Epithelial cell of esophagus (primary cell): ENCODE measurements at places on chromosomes 13 and 19.

- no peak for DNase-seq
These were observed 25.7 kb downstream of the CNMD start for GRCh38 chr13:52713894-52714293.

GRCh38 chr13:22336460-22336859, 665.6 kb downstream of the FGF9 start:
- no peak for DNase-seq

- peak; percentile 17 for DNase-seq
These were observed 42.3 kb downstream of the GJA3 start for GRCh38 chr13:20118268-20119140.

- DNase-seq, result no peak
These were observed 1569.4 kb upstream of the PRR20A start for GRCh38 chr13:55571237-55571867.

DNA sequence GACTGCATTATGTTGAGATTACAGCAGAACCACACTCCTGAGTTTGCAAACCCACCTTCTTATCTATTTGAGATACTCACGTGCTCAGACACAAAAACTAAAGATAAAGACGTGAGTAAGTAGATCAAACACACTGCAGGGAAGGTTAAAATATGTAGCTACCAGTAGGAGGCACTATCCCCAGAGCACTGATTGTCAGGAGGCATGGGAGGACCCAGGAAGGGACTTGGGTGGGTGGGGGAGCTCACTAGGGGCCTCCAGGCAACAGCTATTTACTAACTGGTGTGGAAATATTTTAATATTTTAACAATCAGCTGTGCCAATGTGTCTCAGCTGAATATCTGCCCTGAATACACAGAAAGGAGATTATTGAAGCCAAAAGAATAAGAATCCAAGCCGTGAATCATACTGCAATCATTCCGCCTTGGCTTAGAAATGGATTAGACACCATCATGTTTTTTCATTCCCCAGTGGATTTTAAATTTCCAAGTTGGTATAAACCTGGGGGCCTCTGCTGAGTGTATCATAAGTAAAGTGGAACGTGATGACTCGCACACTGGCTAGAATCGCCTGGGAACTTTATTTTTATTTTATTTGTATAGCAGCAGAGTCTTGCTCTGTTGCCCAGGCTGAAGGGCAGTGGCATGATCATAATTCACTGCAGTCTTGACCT, 73.2 kb upstream of the CACNA1A start:
- DNase-seq, result no peak
